ENCODE measurements at places on chromosomes 11 and 22.

- no peak for DNase-seq
These were observed 8.2 kb downstream of the C11orf21 start for GRCh38 chr11:2293531-2293971.

- no peak for DNase-seq
These were observed 20.5 kb upstream of the STK33 start for GRCh38 chr11:8614497-8614896.

DNA sequence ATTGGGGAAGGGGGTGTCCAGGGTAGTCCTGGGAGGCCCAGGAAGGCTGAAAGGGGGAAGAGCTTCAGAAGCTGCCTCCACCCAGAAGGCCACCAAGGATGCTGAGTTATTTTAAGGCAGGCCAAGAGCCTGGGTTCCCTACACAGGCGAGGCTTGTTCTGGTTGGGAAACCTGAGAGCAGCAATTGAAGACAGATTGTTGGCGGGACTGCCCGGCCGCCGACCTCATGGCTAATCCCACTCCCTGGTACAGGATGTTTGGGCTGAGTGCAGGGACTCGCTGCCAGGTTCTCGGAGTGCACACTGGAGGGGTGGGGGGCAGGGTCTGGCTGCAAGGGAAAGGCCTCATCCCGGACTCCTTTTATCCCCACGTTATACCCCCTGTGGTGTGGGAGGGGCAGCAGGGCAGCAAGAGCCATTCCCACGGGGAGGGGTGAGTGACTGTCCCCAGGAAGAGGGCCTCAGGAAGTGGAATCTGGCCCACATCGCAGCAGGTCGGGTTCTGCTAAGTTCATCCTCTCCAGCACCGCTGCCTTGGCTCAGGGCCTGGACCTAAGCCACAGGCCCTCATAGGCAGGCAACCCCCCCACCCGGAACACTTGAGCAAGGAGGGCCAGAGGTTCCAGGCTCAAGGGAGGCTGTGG, 43.6 kb upstream of the PRR5 start:
- no peak for DNase-seq

DNA sequence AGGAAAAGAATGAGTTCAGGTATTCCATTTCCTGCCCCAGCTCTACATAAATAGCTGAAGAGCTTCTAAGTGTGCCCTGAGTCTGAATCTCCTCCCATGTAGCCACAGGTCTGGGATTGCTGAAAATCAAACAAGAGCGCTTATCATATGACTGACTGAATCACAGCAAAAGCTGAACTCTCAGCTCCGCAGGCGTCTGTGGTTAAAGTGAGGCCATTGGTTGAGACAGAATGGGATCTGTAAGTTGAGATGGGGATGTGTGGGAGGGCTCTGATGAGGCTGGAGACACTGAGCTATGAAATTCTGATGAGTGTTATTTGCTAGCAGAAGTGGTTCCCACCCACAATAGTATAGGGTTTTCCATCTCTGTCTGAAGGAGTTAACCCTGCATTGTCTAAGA, 637.0 kb downstream of the OPCML start:
- no peak for DNase-seq

All from LoVo (cell line).